AML-193 (cell line): ENCODE measurements at places on chromosomes 11 and 22.

DNA sequence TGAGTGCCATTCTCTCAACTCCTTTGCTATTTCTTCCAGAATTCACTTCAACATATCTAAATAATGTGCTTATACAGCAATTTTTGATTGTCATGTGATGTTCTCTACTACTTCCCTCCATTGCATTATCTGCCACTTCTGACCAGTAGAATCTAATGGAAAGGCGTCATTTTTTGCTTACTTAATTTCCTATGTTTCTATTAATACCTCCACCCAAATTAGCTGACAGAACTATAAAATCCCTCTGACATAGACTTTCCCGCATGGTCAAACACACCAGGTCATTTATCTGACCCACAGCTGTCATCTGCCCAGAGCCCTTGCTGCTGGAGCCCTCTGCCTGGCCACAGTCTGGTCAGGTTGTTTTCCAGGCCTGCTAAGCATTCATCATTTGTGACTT lies 258.6 kb upstream of the NARS2 start:
- no peak for DNase-seq

DNA sequence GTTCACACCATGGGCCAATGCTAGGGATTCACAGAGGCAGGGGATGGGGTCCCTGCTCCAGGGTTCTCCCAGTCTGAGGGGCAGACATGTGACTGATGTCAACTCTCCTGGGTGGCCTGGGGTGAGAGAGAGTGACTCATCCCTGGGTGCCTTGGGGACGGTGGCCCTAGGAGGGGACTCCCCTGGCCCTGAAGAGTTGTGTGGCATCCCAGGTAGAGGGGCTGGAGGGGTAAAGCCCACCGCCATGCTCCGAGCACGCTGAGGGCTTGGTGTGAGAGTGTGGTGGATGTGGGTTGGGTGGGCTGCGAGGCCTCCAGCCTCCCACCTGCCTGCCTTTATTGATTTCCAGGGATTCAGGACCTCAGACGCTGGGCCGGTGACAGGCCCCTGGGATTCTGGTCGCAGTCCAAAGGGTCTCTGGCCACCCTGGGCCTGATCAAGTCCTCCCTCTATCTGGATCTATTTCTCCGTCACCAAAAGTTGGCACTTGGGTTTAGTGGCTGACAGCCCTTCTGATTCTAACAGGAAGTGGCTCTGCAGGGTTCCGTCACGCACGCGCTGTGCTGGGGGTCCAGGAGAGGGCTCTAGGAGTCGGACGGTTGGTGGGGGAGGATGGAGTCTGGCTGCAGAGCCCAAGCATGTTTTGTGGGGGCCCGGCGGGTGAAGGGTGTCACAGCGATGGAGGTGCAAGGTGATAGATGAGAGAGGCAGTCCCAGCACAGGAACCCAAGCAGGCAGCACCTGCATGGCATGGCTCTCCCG lies 27.3 kb upstream of the WNT7B start:
- DNase-seq = no peak

- no peak for DNase-seq
Observed at GRCh38 chr11:10450462-10451425, 4.3 kb upstream of the AMPD3 start.

- no peak for DNase-seq
Observed at GRCh38 chr11:44088871-44089270, 6.6 kb upstream of the EXT2 start.

- no peak for DNase-seq
Observed at GRCh38 chr11:15539645-15540044, 424.9 kb downstream of the INSC start.

DNA sequence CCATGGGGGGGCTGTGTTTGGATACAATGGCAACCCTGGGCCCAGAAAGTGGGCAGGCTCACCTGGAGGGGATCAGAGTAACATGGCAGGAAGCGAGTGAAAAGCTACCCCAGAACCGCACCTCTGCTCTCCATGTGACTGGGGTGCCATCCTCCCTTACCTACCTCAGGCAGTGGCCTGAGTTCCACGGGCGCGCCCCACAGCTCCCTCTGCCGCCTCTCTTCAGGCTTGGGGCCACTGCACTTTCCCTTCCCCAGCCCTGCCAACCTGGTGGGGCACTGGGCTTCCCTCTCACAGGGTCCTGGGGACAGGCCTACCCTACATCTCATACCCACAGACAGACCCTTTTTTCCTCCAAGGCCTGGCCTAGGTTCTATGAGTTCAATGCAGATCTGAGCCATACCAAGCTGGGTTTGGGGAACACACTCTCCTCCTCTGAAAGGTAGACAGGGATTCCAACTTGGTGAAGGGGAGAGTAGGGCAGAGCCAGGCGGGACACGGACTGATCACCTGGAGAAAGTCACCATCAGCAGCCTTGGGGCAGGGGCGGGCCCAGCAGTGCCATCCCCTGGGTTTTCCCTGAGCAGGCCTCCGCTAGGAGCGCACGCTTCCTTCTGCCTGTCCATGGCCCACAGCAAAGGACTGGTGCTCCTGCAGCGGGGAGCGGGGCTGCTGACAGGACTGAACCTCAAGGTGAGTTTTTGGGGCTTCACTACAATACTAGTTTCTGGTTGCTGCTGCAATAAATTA lies 7.1 kb downstream of the GALR3 start:
- no peak for DNase-seq

DNA sequence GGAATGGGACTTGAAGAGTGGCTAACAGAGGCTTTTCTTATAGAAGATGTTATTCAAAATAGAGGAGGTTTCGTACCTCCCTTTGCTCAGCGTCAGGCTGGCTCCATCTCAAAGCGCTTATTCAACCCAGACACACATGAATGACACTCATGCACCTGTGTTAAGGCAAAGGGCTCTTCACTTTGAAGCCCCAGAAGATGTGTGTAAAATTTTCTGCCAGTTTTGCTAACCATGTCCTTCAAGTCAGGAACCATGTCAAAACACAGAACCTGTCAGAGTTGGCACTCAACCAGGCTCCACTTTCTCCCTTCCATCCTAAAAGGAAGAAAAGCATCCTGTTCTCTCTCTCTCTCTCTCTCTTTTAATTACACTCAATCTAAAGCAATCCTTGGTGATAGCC lies 352.8 kb upstream of the NARS2 start:
- no peak for DNase-seq

DNA sequence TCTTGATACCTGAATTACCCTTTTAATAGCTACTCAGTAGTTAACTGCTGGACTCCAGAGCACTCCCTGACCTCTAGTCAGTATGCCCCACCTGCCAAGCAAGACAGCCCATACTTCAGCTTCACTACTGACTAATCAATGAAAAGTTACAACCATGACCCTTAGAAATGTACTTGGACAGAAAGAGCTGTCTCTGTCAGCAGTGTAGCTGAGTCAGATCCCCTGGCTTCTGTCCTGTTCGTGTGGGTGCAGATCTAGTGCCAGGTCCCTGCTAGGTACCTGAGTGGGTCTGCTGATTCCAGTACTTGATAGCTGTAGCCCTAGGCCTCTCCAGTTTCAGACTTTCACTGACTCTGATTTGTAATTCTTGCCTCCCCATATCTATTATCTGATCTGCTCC lies 265.8 kb upstream of the POU2AF2 start:
- no peak for DNase-seq

GRCh38 chr22:19064354-19065054 lies 57.7 kb downstream of the DGCR2 start:
- no peak for DNase-seq

DNA sequence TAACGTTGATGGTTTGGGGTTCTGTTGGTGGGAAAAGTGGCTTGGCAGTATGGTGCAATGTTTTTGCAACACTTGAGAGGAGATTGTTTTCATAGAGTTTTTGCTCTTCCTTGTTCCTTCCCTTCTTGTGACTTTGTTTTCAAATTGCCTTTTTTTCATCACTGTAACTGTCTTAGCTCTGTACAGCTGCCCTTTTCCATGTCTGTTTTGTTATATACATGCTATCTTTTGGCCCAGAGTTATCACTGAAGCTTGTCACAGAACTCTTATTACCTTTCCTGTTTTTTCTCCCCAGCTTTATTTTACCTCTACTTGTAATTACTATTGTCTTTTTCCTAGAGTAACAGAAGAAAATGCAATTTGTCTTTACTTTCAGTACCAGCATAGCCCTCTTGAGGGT lies 154.1 kb downstream of the DDX10 start:
- peak; percentile 16 for DNase-seq

- DNase-seq = no peak
Observed at GRCh38 chr11:59172345-59173079, 580 bp downstream of the DTX4 start.

DNA sequence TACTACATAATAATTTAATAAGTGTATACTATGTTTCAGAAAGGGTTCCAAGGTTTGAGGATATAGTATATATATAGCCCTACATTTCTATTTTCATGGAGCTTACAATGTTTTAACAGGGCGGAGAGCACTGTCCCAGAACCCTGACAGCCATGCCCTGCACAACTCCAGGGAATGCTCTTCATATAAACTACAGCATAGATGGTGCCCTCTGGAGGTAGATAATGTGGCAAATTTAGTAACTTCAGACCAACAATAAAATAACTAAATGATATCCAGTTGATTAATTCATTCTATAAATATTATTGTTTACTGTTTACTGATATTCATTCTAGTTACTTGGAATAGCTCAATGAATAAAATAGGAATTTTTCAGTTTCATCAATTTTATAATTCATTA lies 693.7 kb upstream of the CCDC179 start:
- peak; percentile 3 for DNase-seq

- DNase-seq = no peak
Observed at GRCh38 chr11:128470081-128470480, 117.3 kb downstream of the ETS1 start.

GRCh38 chr11:2951231-2952110 lies 22.3 kb upstream of the PHLDA2 start:
- no peak for DNase-seq

DNA sequence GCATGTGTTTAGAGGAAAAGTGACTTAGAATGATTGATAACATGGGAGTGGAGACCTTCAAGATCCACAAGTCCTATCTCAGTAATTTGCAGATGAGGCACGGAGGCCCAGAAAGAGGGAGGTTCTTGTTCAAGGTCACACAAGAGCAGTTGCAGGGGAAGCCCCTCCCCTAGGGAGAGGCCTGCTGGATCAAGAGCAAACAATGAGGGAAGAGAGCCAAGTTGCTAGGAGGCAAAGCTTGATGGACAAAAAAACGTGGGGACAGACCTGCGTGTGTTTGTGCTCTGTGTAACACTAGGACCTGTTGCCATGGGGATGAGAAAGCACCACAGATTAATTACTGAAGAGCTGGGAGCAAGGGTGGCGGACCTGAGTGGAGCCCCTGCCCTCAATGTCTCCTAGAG lies 6.4 kb upstream of the MFRP start:
- DNase-seq = no peak

DNA sequence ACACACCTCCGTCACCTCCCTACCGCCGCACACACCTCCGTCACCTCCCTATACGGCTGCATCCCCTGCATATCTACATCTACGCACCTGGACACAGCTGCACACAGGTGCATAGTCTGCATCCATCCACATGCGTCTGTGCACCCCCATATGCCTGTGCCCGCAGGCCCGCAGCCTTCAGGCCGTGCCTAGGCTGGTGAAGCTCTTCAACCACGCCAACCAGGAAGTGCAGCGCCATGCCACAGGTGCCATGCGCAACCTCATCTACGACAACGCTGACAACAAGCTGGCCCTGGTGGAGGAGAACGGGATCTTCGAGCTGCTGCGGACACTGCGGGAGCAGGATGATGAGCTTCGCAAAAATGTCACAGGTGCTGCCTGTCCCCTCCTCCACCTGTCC lies 4.8 kb downstream of the PKP3 start:
- peak; percentile 8 for DNase-seq

- no peak for DNase-seq
Observed at GRCh38 chr11:106714199-106714598, 304.1 kb downstream of the GUCY1A2 start.

DNA sequence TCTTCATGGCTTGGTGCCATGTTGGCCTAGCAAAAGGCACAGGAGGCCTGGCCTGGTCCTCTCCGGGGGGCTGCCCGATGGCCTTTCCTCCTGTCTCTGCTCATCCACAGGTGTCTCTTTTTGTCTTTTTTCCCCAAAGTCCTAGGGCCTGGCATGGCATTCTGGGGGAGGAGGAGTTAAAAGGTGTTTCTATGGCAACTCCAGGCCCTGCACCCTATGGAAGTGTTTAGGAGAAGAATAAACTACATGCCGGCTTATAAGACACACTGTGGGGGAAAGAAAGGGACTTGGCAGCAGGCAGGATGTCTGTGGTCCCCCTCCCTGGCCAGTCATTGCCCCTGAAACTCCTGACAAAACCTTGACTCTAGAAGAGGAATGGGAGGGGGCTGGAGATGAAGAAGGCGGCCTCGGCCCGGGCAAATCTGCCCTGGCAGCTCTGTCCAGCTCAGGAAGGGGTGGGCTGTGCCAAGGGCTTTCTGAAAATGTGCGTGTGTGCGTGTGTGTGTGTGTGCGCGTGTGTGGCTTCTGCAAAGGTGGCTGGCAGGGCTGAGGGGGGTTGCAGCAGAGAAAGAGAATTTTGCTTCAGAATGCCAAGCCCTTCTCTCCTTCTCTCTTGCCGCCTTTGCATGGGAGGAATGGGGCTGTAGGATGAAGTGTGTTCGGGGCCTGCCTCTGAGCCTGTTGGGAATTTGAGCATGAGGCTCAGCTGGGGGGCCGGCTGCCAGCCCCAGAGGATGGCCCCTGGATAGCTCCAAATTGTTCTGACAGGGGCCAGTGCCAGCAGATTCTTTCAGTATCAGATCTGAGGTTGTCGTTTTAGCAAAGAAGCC lies 3.2 kb downstream of the TIMP3 start:
- DNase-seq = no peak
